NCI-H2081 treated with DMSO at 0.1 percent for 48 hours (cell line): ENCODE measurements at places on chromosomes 7 and 10.

DNA sequence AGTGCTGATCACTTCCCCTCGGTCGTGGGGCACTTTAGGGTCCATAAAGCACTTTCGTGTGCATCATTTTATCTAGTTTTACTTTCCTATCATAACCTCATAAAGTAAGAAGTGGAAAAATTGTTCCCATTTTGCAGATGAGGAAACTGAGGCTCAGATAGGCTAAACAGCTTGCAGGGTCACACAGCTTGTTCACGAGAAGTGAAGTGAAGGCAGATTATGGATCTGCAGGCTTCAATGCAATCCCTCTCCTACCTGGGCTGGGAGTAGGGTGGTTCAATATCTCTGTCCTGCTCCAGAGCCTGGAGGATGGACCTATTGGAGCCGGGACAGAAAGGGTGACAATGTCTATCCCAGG, 10.8 kb upstream of the ZNF467 start:
- DNase-seq = no peak

- no peak for DNase-seq
Observed at GRCh38 chr7:51249187-51249945, 67.2 kb downstream of the COBL start.

DNA sequence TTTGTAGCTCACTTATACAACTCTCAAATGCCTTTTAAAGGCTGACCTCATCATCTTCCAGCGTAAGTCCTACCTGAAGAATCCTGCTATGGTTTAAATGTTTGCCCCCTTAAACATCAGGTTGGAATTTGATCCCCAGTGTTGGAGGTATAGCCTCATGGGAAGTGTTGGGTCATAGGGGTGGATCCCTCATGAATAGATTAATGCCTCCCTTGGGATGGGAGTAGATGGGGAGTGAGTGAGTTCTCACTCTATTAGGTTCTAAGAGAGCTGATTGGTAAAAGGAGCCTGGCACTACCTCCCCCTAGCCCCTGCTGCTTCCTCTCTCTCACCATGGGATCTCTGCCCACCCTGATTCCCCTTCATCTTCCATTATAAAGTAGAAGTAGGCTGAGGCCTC, 285.6 kb downstream of the FZD1 start:
- DNase-seq = no peak

- DNase-seq = no peak
Observed at GRCh38 chr10:119166564-119166963, 1.1 kb upstream of the SFXN4 start.

DNA sequence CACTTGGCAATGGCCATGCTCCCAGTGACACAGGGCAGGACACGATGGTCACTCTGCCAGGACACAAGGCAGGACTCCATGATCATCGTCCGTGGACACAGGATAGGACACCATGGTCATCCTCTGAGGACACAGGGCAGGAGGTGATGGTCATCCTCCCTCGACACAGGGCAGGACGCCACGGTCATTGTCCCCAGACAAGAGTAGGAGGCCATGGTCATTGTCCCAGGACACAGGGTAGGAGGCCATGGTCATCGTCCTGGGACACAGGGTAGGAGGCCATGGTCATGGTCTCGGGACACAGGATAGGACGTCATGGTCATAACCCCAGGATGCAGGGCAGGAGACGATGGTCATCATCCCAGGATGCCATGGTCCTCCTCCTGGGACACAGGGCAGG, 289.2 kb downstream of the TCERG1L start:
- no peak for DNase-seq

DNA sequence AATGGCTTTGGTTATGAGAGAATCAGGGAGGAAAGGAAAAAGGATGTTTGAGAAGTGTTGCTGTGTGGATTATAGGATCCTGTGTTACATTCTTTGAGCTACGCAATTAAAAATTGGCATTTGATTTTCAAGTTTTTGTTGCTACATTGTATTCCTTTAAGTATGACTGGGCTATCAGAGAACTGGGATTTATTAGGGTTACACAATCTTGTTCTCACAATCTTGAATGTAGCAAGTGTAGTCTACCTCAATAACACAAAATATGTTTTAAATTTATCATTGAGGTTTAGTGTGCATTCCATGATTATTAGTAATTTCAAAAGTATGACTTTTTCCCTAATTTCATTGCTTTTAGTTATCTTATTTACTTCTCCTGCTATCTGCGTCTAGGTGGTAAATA, 113.9 kb downstream of the CACNB2 start:
- no peak for DNase-seq

- DNase-seq = peak; percentile 58
Observed at GRCh38 chr7:68441645-68442044, 1156.6 kb upstream of the AUTS2 start.

DNA sequence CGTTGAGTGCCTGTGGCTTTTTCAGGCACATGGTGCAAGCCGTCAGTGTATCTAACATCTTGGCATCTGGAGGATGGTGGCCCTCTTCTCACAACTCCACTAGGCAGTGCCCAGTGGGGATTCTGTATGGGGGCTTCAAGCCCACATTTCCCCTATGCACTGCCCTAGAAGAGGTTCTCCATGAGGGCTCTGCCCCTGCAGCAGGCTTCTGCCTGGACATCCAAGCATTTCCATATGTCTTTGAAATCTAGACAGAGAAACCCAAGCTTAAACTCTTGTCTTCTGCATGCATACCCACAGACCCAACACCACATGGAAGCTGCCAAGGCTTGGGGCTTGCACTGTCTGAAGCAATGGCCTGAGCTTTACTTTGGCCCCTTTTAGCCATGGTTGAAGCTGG, 146.4 kb downstream of the ARL4A start:
- DNase-seq = no peak
